ENCODE measurements at places on chromosomes 1 and 21.

- DNase-seq = peak; percentile 95
Observed at GRCh38 chr1:44631647-44632539, 42.4 kb downstream of the TMEM53 start.

DNA sequence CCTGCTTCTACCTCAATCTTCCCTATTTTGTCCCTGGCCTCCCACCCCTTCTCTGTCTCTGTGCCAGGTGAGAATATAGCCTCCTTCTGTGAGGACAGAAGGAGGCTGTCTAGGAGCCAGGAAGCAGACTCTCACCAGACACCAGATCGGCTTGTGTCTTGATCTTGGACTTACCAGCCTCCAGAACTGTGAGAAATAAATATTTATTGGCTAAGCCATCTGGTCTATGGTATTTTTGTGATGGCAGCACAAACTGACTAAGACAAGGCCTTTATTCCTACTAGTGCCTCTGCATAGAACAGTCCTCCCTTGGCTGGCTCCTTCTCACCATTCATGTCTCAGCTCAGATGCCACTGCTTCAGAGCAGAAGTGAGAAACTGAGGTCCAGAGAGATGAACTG is 1.9 kb downstream of the GPN2 start:
- no peak for DNase-seq

DNA sequence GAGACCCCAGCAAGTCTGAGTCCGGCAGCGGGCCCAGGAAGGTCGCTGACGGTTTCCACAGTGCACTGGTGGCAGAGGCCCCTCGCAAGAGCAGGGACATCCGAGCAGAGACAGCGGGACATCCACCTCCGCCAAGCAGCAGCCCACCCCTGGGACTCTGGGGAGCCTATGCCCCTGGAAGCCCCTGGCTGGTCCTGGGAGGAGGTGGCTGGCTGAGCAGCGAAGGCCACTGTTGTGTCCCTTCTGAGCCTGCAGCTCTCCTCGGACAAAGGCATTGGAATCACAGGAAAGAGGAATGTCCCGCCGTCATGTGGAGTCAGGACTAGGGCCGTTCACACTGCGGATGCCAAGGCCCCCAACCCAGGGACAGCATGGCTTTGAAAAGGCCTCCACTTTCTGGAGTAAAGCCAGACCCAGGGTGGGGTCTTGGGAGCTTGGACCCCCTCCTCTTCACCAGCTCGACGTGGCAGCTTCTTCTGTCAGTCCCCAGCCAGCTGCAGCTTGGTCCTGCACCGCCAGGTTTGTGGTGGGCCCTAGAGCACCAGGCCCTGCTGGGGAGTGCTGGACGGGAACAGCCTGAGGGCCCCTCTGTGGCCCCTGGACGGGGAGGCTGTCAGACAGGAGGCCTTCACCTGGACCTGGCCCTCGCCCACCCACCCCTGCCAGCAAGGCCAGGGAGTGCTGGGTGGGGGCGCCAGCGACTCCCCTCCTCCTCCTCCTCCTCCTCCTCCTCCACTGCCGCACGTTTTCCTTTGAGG is 1.4 kb downstream of the MEGF6 start:
- DNase-seq = no peak

DNA sequence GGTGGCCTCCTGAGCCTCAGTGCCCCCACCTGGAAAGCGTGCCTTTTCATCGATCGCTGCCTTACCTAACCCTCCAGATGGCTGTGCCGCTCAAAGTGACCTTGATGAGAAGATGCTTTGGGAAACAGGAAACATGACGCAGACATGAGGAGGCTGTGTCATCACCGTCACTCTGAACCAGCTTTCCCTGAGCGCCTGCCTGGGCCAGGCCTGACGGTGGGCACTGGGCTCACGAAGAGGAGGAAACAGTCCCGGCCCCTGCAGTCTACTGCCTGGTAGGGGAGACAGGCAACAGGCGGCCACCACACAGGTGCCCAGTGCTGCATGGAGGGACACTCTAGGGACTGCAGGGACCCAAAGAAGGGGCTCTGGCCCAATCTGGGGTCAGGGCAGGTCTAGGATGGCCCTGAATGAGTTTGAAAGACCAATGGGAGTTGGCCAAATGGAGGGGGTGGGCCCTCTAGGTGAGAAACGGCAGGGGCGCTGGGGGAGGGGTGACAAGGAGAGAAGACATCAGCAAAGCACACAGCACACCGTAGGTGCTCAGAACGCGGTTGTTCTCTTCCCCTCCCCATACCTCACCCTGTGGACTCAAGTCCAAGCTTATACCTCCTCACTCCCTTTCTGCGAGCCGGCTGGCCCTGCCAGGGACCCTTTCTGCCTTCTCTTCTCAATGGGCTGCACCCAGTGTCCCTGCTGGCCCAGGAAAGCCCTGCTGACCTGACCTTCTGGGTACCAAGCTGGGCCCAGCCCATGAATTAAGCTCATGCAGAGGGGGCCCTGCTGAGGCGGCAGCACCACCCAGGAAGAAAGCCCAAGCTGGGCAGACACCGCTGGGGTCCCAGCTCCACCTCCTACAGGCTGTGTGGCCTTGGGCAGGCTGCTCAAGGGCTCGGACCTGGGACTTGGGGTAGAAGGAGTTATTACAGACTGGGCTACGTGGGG is 44.9 kb downstream of the GLIS1 start:
- DNase-seq = no peak

GRCh38 chr1:218874801-218875400 is 298.8 kb upstream of the LYPLAL1 start:
- no peak for DNase-seq

- DNase-seq = no peak
Observed at GRCh38 chr1:209367061-209367772, 216.3 kb upstream of the CAMK1G start.

Data from SJCRH30 (cell line).